ENCODE measurements at places on chromosomes 2 and 18.

DNA sequence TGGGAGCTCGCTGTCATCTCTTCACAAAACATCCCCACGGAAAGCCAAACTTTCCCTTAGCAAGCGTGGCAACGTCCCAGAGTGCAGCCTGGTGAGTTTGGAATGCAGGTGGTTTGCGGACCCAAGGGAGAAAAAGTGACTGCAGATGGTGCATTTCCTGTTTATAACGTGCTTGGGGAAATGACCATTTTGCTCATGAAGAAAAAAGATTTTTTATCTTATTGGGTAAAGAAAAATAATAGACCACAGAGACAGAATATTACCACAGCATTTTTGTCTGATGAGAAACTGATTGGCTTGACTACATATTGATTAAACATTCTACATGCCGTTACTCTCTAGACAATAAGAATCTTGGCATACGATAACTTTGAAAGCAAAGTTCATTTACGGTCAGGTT, 136.5 kb downstream of the COPS8 start:
- DNase-seq: no peak

DNA sequence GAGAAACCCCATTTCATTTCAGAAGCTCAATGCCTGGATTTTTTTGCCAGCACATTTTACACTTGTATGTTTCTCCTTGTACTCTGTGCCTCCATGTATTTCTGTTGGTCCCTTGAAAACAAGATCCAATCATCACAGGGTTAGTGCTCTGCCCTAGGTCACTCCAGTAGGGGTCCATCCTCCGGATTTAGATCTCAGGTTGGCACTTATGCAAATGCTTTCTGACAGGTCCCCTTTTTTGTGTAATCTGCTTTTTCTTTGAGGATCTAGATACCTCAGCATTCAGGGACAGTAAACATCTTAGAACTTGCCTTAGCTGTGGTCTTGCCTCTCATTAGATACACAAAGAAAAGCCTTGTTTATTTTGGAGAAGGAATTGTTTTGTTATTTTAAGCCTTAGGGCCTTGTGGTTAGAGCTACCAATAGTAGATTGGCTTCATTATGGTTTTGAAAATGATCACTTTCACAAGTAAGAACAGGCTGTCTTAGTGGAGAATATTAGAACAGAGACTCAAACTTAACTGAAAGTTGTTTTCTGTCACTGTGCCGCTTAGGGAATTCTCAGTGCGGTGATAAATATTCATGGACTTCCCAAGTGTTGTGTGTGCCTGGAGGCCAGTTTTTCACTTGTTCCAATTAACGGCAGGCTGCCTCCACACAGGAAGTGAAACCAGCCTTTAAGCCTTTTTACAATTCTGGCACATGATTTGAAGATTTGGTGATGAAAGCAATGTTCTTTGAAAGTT, 7.8 kb downstream of the MERTK start:
- no peak for DNase-seq

GRCh38 chr2:236209535-236209934, 41.3 kb upstream of the GBX2 start:
- no peak for DNase-seq

- DNase-seq: no peak
Measured at GRCh38 chr2:1784986-1785617, 40.8 kb upstream of the PXDN start.

DNA sequence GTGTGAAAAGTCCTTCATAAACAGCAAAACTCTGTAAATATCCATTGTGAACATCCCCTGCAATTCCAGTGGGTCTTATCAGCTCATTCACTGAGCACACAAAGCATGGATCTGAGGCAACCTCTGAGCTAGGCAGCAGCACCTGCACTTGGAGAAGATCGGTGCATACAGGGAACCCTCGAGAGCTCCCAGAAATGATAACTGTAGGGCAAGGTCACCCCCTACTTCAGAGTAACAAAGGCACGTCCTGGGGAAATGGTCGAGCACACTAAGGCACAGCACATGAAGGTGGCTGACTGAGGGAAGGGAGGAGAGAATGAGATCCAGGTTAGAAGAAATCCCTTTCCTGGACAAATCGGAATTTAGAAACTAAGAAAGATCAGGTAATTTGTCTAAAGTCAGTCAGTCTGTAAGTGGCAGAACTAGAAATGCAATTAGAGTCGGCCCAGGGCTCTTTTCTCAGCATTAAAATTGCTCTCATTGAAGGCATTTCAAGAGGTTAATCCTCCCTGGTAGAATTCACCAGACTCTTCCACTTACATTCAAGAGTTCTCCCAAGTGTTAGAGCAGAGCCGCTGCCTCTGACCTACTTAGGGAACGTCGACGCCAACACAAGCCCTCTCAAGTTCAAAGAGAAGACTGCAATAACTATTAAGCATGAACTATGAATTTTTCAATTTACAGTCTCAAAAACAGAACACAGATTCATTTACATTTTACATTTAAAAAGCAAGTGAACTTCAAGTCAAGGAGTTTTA, 45.9 kb downstream of the PXDN start:
- DNase-seq: no peak

- no peak for DNase-seq
Measured at GRCh38 chr2:122469147-122469546, 713.7 kb downstream of the TSN start.

GRCh38 chr2:220670511-220670910, 901.6 kb downstream of the EPHA4 start:
- DNase-seq: no peak

- no peak for DNase-seq
Measured at GRCh38 chr2:5937851-5938565, 245.8 kb downstream of the SOX11 start.

DNA sequence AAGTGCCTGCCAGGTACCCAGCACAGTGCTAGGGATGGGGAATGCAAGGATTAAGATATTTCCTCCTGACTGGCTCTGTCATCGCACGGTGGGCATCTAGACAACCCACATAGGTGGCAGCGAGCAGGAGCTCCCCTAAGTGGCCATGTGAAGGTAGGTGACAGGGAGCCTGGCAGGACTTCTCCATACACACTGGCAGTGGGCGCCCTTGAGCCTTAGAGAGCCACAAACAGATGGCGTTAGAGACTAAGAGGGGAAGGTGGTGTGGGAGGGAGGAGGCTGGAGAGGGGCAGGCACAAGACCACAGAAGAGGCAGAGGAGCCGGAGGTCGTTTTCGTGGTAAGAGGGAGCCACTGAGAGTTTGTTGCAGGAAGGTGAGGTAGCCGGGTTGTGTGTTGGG, 15.2 kb downstream of the PRELID3A start:
- no peak for DNase-seq

DNA sequence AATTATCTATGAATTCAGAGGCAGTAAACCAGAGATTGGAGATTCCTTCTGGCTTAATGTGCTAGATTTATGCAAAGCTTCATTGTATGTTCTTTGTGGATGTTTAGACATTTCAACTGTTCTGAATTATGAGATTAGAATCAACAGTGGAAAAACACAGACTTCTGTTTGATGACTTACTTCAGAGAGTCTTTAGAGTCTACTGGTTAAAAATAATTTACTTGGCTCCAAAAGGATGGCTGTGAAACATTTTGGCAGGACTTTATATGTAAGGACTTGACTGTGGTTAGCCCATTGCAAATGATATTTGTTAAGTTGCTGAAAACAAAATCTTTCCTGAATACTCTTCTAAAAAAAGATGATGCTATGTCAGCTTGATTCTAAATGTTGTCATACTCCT, 25.5 kb upstream of the LRRC30 start:
- no peak for DNase-seq

GRCh38 chr2:127542231-127542630, 6.7 kb downstream of the MYO7B start:
- DNase-seq: no peak

DNA sequence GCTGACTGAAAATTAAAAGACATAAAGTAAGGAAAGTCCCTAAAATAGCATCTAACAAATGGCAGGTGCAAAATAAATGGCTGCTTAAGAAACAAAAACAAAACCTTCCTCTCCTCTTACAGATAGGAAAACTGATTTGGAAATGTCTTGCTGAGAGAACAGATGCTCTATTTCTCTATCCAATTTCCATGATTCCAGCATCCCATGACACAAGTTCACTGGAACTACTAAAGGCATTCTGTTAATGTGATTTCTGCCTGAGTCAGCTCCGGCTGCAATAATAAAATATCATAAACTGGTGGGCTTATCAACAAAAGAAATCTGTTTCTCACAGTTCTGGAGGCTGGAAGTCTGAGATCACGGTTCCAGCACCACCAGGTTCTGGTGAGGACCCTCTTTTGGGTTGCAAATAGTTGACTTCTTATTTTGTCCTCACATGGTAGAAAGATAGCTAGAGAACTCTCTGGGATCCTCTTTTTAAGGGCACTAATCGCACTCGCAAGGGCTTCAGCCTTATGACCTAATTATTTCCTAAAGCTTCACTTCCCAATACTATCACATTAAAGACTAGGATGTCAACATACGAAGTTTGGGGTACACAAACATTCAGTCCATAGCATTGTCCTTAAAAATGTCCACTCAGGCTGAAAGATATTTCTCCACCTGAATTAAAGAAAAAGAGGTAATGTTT, 78.2 kb upstream of the GALNT3 start:
- DNase-seq: no peak

DNA sequence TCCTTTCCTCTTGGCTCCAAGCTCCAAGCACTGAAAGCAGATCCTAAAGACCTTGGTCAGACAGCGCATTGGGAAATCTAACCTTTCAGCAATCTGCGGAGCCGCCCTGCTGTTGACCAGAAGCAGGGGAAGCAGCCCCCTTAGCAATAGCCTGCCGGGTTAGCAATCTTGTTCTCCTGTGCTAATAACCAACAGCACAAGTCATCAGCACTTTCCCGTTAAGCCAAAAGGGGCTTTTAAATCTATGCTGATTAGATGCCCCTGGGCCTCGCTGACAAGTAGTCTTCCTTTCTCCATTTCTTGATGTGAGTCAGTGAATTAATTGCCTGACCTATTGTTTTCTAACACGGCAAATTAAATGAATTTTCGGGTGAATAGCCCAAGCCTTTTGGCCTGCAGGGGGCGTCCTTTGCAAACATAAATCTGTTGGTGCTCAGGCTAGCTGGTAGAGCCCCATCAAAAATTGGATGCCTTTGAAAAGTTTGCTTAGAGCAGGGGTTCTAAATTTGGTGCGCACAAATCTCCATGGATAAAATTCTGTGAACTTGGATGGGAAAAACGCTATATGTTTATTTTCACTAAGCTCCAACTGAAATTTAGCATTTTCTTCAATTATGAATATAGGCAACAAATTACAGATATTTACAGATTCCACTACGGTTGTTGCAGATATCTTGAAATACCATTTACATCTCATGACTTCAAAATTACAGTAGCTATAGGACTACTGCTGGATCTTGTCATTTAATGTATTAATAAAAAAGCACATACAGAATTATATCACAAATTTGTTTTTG, 24.6 kb downstream of the MAIP1 start:
- DNase-seq: peak; percentile 62

- DNase-seq: no peak
Measured at GRCh38 chr2:42726680-42727079, 37.3 kb downstream of the OXER1 start.

DNA sequence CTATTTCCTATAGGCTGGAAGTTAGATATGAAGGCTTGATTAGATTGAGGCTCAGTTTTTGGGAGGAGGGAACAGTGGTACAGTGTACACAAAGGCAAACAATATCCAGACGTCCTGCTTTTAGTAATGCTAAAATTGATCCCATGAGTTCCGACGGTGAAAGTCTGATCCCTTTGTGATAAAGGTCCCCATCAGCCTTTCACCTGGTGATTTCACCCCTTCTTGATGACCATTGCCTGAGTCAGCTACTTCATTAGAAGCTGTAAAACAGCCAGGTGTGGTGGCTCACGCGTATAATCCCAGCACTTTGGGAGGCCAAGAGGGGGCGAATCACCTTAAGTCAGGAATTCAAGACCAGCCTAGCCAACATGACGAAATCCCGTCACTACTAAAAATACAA, 29.7 kb downstream of the TWSG1 start:
- no peak for DNase-seq

DNA sequence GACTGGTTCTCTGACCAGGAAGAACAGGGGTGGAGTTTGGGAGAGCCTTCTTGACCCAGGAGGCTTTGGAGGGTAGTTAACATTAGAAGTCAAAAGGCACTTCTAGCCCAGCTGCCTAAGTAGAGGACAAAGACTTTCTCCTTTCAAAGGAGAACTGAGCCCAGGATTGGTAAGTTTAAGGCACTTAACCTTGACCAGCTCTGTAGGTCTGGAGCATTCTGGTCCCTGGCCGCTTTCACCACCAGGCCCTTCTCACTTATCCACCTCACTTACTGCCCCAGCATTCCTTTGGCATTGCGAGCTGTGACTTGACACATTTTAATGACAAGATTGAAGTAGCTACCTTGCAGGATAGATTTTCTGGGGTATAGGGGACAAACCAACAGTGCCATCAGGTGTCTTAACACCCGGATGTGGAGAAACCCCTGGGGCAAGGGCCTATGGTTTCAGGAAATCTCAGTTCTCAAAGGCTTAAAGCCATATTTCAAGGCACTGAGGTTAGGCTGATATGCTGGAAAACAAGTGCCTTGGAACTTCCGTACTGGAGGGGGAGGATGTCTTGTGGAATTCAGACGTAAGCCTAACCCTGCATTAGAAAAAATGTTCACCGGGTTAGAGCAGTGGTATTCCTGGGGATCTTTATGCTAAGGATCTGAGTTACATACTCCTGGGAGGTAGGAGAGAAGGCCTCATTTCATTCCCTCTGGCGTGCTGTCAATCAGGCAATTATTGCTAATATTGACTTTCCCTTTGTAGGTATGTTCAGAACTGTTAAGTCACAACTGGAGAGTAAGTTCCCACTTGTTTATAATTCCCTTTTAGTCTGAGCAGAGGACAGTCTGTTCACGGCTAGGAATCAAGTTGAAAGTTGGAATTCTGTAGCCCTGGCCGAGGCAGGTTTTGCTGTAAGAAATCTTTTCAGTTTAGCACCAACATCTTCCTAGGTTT, 4.3 kb downstream of the C2orf68 start:
- DNase-seq: no peak

DNA sequence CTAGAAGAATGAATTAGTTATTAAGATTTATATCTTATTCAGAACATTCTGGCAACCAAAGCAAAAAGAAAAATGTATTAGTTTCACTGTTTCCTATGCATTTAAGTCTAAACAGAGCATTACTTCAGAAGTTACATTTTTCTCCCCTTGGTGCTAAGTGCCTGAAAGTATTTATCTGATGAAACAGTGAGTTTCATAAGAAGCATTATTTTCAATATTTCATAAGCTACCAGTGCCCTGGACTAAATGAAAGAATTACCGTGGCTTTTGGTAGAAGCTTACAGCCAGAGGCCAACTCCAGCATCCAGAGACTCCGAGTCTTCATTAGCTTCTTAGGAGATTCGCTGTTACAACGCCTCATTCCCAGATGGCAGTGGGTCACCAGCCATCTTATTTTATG, 97.6 kb downstream of the LYPD6B start:
- DNase-seq: no peak

- DNase-seq: no peak
Measured at GRCh38 chr18:58993260-58993659, 128.6 kb downstream of the ZNF532 start.

- DNase-seq: no peak
Measured at GRCh38 chr18:31241900-31242409, 76.0 kb upstream of the DSG1 start.

DNA sequence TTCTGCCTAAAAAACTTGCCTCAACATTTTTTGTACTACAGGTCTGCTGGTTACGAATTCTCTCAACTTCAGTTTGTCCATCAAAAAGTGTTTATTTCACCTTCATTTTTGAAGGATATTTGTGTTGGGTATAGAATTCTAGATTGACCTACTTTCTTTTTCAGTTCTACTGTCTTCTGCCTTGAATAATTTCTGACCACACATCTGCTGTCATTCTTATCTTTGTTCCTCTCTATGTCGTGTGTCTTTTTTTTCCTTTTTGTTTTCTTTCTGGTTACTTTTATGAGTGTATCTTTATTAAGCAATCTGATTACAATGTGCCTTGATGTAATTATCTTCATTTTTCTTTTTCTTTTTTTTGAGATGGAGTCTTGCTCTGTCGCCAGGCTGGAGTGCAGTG, 25.3 kb downstream of the ADCY3 start:
- DNase-seq: no peak

Measured in central memory CD4-positive, alpha-beta T cell (primary cell).